Left colon (tissue), 2 donors: ENCODE measurements at places on chromosomes 1 and 21. TPM values are rescaled to one million over a fixed set of nuclear protein-coding genes. Genes with fewer than 3 reads are reported as not detected.

DNA sequence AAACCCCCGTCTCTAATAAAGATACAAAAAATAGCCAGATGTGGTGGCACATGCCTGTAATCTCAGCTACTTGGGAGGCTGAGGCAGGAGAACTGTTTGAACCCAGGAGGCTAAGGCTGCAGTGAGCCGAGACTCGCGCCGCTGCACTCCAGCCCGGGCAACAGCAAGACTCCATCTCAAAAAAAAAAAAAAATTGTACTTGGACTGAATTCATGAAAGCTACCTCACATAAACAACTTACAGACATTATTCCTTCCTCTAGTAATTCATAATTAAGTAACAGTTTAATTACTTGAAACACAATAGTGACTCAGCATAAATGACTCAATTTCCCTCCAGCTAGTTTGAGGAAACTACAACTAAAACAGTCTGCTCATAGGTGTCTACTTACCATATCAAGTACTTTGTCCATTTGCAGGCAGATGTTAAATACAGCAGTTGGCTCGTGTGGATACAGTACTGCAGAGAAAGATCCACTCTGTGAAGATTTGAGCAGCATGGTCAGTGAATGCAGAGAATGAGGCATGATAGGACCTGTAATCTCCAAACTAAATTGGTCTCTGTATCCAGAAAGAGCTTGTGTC lies 9.4 kb downstream of the DONSON start:
- no peak for DNase-seq

GRCh38 chr1:93124556-93125355 lies 45.7 kb downstream of the MTF2 start:
- DNase-seq = no peak

GRCh38 chr1:54378874-54379554 lies 27.2 kb downstream of the SSBP3 start:
- no peak for DNase-seq

DNA sequence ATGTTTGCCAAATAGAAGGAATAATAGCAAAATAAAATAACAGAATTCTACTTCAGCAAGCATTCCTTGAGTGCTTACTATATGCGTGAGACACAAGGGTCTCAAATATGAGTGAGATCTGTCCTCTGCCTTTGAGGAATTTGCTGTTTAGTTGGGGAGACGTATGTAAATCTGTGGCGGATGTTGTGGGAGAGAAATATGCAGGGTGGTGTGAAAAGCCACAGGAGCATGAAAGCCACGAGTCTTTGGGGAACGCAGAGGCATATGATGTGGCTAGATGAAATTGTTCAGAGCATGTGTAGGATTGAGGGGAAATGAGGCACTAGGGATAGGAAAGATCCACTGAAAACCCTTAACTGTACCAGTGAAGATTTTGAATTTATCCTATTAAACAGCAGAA lies 244.4 kb downstream of the PBX1 start:
- DNase-seq = no peak

DNA sequence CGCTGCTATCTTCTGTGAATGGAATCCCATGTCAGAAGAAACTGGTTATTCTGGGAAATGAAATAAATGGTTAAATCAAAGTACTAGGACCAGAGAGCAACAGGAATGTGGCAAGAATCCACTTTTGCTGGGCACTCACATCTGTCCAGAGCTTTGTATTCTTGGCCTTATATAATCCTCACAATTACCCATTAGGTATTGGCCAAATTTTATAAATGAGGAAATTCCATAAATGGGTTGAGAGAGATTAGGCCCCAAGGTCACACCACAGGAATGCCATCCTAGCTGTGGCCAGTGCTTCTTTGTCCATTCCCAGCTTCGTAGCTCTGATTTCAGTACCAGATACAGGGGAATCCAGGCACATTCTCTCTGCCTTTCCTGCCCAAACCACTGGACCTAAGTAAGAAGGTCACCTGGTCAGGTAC lies 76.1 kb upstream of the HOOK1 start:
- no peak for DNase-seq

DNA sequence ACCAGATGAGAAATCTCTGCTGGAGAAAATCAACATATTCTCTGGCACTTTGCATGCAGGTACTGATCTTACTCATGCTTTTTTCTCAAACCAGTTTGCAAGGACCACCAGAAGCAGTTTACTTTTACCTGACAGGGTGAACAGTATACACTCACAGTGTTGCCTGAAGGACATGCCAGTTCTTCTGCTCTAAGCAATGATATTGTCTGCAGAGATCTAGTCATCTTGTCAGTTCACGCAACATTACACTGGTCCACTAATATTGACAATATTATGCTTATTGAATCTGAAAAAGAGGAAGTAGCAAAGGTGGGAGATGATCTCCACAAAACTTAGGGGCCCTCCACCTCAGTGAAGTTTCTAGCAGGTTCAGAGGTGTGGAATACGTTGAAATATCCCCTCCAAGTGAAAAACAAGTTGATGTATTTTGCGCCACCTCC lies 3.8 kb upstream of the S100B start:
- DNase-seq = no peak

GRCh38 chr1:182615468-182616129 lies 11.4 kb upstream of the RGS16 start:
- peak; percentile 50 for DNase-seq

GRCh38 chr1:111475701-111476100 lies 1.9 kb downstream of the C1orf162 start:
- no peak for DNase-seq

GRCh38 chr1:36225283-36225899 lies 1.1 kb downstream of the THRAP3 start:
- no peak for DNase-seq

GRCh38 chr21:44722731-44723130 lies 11.4 kb upstream of the TSPEAR start:
- no peak for DNase-seq

DNA sequence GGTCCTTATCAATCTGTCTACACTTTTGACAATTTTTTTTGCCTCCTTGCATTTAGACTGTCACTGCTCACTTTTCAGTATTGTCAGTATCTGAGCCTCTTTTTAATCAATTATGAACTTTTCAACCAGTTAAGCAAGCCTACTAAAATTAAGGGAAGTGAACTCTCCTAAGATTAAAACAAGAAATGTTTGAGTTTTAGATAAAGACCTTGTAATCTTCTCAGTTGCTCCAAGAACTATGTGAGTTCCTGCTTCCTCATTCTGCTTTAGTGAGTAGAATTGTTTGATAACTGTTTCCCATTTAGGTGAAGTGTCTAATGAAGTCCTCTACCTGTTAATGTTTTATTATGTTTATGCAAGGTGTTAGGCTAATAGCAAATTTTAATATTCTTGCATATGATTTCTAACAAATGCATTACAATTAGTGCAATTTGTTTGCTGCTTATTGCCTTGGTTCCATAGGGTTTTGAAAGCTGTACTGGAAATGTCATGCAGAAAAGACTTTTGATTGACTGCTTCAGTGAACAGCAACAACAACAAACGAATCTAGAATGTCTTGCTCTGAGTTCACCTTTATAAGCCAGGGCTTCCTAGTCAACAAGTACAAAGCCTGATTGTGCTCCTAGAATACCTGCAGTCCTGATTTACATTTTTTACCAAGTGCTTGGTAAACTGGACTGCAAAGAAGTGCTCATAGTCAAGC lies 40.9 kb downstream of the PLA2G4A start:
- no peak for DNase-seq

- no peak for DNase-seq
These were observed 836 bp downstream of the CDC7 start for GRCh38 chr1:91501523-91501851.

Gene KLHDC9
- 11.1 TPM for total RNA-seq

Gene TRIM17
- total RNA-seq = 0.31 TPM

Gene SMCP
- not detected for total RNA-seq

Gene DDR2
- total RNA-seq = 18.7 TPM

Gene ARHGEF10L
- total RNA-seq = 151 TPM
